Stimulated activated CD4-positive, alpha-beta T cell treated with anti-CD3 and anti-CD28 coated beads, Interleukin-1b, Interleukin-23, amount 100 ng/mL, for 1 hour (primary cell): ENCODE measurements at places on chromosomes 7 and 10.

DNA sequence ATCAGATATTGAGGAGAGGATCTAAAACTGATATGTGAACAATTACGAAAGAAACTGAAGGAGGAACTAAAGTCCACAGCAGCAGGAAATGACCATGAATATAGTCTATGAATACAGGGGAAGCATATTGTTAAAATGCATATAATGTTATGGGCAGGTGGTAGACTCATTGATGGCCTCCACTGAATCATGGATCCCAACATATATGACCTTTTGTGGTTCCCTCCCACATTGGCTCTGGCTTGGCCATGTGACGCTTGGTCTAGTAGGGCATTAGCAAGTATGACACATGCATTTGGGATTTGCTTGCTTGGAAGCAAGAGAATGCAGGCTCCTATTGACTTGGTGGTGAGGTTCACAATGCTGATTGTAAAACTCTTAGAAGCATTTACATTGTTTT lies 55.2 kb upstream of the RAB18 start:
- no peak for DNase-seq

DNA sequence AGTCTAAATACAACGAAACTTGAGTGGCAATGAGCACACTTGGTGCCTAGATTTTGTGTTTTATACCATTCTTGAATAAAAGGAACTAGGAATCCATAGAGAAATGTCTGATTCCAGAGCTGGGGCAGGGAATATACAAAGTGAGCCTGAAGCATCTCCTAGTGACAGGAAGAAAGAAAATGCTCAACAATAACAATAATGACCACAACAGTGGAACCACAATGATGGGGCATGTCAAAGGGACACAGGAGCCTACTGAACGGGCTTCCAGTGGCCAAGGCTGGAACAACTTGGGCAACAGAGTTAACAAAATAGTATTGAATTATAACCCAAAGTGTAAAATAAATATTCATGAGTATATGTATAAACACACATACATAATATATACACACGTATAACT lies 94.4 kb upstream of the ADCY1 start:
- DNase-seq, result no peak

DNA sequence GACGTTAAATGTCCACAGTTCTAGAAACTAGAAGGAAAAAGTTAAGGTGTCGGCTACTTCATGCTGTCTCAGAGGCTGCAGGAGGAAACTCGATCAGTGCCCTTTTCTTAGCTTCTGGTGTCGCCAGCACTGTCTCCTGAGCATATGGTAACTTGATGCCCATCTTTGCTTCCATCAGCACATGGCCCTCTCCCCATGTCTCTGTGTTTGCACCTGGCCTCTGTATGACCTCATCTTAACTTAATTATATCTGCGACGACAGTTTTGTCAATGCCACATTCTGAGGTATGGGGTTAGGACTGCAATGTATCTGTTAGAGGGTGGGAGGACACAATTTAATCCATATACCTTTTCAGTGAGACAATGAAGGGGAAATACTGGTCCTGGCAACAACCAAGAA lies 449.9 kb downstream of the POM121L12 start:
- DNase-seq, result no peak

DNA sequence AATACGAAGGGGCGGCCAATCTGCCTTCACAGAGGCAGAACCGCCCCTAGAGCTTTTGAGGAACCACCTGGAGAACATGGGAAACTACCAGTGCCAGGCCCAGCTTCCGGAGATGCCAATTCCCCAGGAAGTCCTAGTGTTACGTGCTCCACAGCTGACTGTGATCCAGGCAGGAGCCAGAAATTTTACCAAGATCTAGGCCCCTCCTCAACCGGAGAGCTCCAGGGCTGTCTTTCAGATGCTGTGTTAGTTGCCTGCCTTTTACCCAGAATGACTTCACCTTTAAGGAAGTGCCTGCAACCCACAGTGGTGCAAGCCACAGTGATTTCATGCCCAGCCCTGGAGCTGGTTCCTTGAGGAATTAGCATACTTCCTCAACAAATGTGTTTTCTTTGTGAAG lies 62.9 kb downstream of the ELMO1 start:
- no peak for DNase-seq

- DNase-seq, result no peak
These were observed 728 bp downstream of the CAV2 start for GRCh38 chr7:116500078-116500853.
